ENCODE measurements at places on chromosomes 2 and 18.

- no peak for DNase-seq
These were observed 104.2 kb upstream of the NEUROD1 start for GRCh38 chr2:181784556-181784955.

DNA sequence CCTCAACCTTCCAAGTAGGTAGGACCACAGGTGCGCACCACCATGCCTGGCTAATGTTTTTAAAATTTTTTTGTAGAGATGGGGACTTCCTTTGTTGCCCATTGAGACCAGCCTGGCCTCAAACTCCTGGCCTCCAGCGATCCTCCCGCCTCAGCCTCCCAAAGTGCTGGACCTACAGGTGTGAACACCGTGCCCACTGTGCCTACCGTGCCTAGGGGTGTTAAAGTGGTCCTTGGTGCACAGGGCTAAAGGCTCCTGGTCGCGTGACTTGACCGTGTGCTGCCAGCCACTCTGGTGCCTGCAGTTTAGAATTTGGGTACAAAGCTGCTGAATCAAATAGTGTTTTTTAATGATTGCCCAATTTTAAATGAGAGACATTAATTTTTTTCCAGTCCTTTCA, 51.0 kb upstream of the KCNG2 start:
- no peak for DNase-seq

GRCh38 chr18:9648431-9649163, 34.2 kb upstream of the PPP4R1 start:
- no peak for DNase-seq

- DNase-seq = no peak
These were observed 91.2 kb downstream of the SLC8A1 start for GRCh38 chr2:40360652-40361051.

GRCh38 chr2:3498783-3499394, 20.4 kb downstream of the ADI1 start:
- no peak for DNase-seq

DNA sequence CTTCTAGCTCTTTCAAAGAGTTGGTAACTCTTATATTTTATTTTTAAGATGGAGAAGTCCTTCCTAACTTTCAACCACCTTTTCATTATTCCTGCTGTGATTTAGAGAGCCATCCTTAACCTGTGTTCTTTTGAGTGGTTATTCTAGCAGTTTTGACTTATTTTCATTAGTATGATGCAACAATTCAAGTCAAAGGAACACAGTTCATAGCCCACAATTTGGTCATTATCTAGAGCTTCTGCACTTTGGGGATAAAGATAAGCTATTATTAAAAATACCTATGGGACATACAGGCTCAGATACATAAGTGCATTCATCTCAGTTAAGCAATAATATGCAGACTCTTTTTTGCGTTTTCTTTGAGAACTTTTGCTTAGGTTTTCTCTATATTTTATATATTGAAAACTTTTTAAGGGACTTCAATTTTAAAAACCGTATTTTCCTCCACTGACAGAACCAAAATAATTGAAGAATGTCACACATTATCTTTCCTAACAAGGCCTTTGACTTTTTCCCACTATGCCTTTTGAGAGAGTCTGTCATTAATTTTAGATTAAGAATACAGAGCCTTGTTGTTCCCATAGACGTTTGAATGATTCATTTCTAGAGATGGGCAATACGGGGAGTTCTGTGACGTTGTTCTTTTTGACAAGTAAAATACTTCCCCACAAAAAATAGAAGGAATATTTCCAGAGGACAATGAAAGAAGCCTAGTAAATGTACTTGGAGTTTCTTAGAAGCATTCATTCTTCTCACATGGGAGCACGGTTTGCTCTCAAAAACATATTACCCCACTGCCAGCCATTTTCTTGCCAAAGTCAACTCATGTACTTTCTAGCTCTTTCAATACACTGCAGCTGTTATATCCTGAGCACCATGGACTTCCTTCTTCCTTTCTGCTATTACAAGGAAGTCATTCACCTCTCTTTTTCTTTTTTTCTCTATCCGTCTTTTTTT, 42.9 kb upstream of the RASGRP3 start:
- no peak for DNase-seq

DNA sequence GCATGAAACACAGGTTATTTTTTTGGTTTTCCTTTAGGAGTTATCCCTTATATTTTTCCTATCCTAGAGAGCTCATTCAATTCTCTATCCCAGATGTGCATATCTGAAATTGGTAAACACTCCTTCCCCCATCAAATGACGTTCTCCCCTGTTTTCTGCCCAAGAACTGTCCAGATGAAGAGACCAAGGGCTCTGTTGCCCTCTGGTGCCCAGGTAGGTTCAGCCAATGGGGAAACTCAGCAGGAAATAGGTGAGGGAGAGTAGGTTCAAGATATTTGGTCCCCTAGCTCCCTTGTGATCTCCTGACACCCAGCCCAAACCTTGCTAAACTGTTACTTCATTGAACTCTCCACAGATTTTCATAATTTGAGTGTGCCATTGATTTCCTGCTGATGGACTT, 14.1 kb upstream of the INO80C start:
- no peak for DNase-seq

DNA sequence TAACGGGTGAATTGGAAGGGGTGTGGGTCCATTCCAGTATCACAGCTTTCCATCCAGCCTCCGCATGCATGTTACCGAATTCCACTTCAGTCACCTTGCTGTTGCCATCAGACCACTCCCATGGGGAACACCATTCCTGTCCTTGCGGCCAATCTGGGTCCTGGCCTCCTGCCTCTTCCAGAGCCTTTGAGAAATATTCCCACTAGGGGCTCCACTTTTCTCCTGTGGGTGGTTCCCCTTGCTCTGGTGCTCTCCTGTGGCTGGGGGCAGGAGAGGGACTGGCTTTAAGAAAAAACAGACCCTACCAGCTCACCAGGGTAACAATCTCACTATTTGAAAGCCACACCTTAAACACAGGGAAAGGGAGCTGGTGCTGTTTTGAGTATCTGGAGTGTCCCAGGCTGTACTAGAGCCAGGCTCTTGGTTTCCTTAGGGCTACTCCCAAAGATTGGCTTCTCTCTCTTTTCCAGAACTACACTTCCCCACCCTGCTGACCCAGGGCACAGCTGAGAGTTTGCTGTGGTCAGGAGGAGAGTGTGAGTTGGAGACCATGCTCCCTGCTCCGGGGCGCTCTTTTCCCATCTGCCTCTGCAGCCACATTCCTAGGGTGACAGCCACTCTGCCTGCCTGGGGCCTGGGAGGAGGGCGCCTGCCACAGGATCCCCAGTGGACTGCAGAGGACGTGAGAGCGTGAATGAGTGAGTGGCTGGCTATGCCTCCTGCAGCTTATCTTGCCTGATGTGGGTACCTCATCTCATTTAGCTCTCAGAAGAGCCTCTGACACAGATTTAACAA, 460.8 kb upstream of the HS6ST1 start:
- DNase-seq = no peak

DNA sequence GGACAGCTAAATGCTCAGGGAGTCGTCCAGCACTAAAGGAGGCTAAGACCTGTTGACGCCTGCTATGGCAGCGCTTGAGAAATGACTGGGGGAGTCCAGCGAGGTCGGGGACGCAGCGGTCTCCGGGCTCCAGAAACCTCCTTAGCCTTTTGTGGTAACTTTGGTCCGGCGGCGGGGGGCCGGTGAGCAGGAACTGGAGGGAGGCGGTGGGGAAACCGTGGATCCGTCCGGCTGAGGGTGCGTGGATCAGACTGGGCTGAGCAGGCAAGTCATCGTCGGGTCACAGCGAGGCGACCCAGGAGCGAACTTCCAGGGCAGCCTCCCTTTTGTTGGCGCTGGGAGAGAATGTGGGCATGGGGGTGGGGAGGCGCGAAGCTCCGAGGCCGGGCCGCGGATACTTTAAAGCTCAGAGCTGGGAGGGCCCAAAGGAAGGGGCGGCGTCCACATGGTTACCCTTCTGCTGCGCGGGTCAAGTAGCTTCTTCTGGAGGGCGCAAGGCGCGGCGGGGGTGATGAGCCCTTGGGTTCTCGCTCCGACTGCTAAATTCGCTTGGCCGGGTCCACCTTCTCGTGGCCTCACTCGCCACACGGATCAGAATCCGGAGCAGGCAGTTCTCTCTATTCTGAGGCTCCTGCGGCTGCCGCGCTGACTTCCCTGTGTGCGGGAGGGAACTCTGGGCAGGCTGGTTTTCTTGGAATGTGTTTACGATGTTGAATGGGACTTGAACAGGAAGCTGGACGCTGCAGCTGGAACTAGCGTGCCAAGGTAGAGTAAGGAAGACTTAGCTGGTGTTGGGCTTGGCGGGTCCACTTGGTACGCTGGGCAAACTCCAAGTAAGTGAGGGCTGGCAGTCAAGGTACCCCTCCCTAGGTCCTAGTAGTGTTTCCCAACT, 920 bp downstream of the GULP1 start:
- peak; percentile 80 for DNase-seq

DNA sequence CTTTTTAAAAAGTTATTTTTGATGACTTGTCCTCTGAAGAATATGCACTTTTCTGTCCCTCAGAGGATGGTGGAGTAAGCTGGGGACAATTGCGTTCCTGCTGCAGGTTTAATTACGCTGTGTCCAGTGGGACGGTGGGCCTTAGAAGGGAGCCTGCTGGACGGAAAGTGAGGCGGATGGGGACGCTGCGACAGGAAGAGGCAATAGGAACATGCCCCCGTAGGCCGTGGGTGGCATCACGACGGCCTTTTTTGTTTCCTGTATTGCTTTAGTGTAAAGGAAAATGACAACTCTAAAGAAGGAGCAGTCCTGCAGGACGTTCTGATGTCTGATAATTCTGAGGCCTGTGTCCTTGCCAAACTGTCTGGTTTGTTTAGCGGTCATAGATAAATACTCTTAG, 121.6 kb downstream of the NFATC1 start:
- no peak for DNase-seq

DNA sequence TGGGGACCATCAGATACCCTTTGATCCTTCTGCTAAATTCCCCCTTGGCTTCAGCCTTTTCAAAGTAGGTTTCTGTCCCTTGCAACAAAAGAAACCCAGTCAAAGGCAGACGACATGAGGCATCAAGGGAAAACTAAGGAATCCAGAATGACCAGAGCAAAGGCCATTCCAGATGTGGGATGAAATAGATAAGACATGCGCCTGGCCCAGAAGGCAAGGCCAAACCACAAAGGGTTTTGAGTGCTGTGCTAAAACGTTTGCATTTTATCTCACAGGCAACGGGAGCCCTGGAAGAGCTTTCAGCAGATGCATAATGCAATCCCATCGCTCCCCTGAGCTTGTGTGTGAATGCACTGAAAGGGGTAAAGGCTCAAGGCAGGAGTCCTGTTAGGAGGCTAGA, 17.7 kb downstream of the CXCR1 start:
- DNase-seq = no peak

GRCh38 chr18:78595453-78595852, 384.2 kb upstream of the SALL3 start:
- no peak for DNase-seq

DNA sequence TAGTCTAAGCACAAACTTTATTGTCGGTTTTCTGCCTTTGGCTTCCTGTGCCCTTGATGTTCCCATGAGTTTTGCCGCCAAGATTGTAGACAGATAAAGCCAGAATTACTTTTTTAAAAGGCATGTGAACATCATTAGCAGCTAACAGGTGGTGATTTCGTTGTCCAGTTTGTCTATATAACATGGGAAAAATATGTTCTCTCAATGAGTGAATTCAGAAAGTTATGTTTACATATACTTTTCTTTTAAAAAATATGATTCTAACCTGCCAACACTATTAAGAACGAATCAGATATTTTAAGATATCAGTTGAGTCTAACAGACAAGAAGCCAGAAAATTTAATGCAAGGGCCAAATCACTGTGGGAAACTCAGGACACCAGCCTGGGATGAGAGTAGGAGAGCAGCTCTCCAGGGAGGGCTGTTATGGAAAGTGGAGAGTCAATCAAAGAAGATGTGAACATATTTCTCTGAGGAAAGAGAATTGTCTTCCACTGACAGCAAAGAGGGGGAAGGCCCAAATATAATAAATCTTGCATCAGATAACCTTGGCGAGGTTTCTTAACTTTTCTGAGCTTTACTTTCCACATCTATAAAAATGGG, 311.3 kb downstream of the ARHGAP15 start:
- DNase-seq = no peak

DNA sequence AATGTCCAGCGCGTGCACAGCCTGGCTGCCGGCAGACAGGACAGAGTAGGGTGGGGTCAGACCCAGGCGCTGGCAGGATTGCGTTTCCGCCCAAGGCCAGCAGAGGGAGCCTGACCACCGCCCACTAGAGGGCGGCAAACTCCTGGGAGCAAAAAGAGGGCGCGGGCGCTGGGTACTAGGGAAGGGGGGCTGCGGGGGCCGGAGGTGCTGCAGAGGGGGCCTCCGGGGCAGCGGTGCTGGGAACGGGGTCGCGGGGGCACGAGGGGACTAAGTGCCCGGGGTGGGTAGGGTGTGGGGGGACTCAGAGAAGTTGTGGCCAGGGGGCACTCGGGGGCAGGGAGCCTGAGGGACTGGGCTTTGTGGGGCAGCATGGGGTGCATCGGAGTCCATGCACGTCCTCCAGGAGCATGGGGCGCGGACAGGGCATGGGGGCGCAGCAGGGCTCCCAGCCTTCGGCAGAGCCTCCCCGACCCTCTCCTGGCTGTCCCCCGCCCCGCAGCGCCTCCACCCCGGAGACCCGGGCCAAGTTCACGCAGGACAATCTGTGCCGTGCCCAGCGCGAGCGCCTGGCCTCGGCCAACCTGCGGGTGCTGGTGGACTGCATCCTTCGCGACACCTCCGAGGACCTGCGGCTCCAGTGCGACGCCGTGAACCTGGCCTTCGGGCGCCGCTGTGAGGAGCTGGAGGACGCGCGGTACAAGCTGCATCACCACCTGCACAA, 3.2 kb downstream of the TEKT4 start:
- no peak for DNase-seq

DNA sequence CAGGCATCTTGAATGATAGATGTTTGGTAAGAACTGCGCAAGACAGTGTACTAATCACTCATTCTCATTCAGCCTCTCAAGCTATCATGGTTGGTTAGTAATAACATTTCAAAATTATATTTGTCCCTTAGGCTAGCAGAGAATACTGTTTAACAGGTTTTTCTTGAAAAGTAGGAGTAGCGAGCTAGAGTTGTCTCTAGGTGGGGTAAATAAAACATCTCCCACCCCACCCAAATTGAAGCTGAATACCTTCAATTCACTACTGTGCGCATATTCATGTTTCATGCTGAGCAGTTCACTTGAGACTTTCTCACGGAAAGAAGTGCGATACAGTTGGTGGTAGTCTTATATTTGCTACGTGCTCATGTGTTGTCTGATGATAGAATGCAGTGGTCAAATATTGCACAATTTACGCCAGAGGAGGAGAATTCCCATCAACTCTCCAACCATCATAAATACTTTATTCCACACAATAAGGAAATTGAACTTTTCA, 49.3 kb downstream of the NEDD4L start:
- no peak for DNase-seq

- DNase-seq = no peak
These were observed 46.3 kb downstream of the MAL start for GRCh38 chr2:95071856-95072255.

- no peak for DNase-seq
These were observed 501.5 kb downstream of the ERBB4 start for GRCh38 chr2:212037062-212037461.
